Activated CD8-positive, alpha-beta T cell treated with anti-CD3 and anti-CD28 coated beads for 36 hours (primary cell): ENCODE measurements at places on chromosomes 7 and 10. TPM values are rescaled to one million over a fixed set of nuclear protein-coding genes. Genes with fewer than 3 reads are reported as not detected.
A peak's percentile ranks its signal among the peaks of the same experiment; 100 is the strongest.

DNA sequence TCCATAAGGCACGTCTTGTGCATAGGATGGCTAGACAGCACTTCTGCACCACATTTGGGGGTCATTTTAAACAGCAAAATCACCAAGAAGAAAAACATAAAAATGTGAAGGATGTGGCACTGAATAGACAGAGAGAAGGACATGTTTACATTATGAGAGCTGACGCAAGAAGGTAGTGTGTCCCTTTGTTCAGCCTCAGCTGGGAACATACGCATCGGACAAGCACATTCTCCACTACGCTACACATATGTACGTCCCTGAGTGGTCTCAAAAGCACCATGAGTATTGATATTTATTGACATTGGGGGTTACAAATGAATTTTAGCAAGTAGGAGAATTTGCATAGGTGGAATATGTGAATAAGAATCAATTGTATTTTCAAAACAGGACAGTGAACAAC is 20.2 kb downstream of the DDC start:
- DNase-seq: no peak

GRCh38 chr7:134852625-134853024 is 73.2 kb downstream of the CALD1 start:
- no peak for DNase-seq

- DNase-seq: no peak
These were observed 449.0 kb downstream of the ETV1 start for GRCh38 chr7:13540429-13540828.

ZNF680 gene
- 13.6 TPM for total RNA-seq

DNA sequence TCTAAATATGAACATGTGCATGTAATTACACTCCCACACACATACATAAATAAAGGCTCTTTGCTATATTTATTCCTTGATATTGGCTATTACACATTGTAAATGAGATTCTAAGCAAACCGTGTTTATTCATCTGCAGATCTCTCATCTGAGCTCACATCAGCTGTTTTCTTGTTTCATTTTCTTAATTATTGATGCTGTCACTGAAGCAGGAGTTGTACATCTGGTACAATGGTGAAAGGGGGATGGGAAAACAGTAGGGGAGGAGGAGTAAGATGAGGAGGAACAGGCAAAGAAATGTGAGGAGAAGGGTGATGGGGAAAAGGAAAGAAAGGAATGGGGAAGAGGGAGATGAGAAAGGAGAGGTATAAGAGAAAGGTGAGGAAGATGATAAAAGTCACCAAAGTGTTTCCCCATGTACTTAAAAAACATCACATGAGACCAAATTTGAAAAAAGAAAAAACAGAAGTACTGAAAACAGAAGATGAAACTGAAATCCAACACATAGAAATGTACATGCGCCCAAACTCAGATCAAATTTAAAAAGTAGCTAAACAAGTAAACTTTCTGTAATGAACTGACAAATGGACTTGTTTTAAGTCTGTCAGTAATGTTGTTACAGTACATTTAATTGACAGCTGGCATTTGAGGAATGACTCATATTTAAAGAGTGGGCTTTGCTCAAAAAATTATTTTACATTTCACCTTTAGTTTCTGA is 472.2 kb downstream of the ARL4A start:
- DNase-seq: no peak

STEAP1B gene
- not detected for total RNA-seq

ACBD7 gene
- total RNA-seq: 1.6 TPM

DNA sequence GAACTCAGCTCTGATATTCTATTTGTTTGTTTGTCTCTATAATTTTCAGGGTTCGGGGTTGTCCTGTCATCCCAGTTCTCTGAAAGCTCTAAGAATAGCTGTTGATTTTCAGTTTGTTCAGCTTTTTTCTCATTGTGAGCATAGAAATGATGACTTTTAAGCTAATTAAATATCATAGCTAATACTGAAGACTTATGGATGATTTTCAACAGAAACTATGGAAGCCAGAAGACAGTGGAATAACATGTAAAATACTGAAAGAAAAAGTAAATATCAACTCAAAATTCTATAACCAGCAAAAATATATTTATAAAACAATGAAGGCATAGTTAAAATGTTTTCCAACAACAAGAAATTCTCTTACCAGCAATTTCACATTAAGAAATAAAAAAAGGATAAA is 96.4 kb upstream of the ETV1 start:
- DNase-seq: no peak

- no peak for DNase-seq
These were observed 44.9 kb downstream of the SP8 start for GRCh38 chr7:20741801-20742200.

AFAP1L2 gene
- total RNA-seq: 4.9 TPM

MPP7 gene
- 12.6 TPM for total RNA-seq

- DNase-seq: no peak
These were observed 502 bp downstream of the PRKRIP1 start for GRCh38 chr7:102396710-102397019.

DNA sequence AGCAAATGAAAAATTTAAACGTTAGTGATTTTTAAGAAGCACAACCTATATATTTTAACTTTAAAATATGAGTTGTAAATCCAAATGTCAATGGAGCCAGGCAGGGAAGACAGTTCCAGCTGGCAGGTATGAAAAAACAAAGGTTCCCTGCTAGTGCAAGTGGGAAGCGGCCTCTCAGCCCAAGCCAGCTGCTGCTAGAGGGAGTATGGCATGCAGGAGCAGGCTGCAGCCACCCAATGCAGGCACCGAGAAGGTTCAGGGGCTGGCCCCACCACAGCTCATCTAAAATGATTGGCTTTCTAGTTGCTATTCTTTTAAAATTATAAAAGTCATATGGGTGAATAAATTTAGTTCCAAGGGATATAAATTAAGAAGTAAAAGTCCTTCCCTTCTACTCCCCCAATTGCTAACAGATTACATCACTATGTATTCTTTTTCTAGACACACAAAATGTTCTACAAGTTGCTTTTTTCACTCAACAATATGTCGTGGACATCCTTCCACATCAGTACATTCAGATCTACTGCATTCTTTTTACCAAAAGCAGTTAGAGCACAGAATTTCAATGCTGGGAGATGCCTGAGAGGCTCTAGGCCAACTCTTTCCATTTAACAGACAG is 69.3 kb downstream of the SGMS1 start:
- DNase-seq: no peak

GRCh38 chr7:34755008-34755407 is 97.0 kb downstream of the NPSR1 start:
- no peak for DNase-seq

DNA sequence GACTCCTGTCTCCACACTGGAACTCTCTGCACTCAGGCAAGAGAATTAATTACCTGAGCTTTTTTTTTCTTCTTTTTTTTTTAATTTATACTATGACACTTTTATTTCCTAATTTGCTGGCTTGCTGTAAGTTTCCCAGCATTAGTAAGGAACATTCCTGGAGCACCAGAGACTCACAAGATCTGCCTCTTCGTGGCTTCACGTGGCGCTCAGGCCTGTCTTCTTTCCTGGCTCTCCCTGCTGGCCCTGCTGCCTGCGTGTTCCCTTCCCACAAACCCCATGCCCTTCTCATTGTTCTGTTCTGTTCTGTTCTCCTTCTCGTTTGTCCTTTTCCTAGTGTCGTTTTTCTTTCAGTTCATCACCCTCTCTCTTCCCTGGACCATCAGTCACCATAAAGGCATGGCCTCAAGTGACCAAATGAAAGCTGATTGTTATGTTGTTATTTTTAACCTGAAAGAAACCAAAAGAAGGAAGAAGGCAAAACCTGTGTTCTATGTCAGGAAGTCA is 591.6 kb upstream of the PFKP start:
- no peak for DNase-seq

DNA sequence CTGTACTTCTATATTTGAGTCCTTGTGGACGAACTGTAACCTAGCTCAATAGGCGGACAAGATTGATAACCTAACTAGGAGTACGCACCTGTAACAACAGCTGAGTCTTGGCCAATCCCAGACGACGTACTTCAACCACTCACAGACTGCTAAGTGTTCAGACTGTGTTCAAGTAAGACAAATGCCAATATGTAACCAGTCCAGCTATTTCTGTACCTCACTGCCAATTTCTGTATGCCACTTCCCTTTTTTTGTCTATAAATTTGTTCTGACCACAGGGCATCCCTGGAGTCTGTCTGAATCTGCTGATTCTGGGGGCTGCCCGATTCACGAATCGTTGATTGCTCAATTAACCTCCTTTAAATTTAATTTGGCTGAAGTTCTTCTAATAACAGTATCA is 32.2 kb downstream of the HACD1 start:
- DNase-seq: no peak

DNA sequence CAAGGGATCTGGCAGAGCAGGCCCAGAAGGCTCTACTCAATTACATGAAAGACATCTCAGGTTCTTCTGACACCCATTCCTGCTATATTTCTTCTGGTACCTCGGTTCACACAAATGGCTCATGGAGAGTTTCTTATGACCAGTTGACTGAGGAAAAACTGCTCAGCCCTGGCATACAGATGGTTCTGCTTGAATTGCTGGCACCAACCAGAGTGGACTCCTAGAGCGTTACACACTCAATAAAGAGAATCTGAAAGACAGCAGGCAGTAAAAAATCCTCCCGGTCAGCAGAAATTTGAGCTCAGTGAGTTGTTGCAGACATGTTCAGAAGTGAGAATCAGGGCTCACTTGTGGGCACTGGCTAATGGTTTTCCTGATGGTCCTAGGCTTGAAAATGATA is 434.4 kb downstream of the TCERG1L start:
- no peak for DNase-seq

GRCh38 chr10:17021656-17022465 is 107.8 kb downstream of the CUBN start:
- DNase-seq: no peak

DNA sequence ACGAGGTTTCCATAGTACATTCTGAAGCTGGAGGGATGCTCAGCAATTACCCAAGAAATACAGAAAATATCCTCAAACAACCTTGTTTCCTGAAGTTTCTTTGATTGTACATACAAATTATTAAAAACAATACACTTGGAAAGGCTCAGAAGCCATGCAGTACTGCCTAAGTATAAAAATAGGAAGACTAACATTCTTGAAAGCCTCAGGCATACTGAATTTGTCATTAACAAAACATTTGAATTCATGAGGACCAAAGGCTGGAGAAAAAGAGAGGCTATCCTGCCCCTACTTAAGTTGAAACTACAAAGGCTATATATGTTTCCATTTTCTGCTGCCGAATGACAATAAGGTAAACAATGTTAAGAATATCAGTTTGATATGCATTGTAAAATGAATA is 54.3 kb upstream of the SGCE start:
- DNase-seq: no peak

DNA sequence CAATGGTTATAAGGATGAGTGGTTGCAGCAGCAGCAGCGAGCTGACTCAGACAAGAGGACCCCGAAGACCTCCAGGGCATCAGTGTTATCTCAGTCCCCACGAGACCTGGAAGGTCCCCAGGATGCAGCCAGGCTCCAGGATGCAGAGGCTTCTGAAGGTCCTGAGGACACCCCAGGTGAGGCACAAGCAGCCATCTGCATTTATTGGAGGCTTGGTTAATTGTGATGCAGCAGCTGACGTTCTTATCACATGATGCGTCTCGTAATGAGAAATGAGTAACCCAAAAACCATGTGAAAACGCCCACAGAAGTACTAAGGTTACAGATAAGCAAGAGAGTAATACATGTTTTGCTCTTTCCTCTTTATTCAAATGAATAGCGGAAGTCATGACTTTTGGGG is 17.4 kb downstream of the C7orf57 start:
- DNase-seq: peak; percentile 58
